ENCODE measurements at places on chromosomes 5 and 9. TPM values are rescaled to one million over a fixed set of nuclear protein-coding genes. Genes with fewer than 3 reads are reported as not detected.
A peak's percentile ranks its signal among the peaks of the same experiment; 100 is the strongest.

- peak; percentile 80 for DNase-seq
Observed at GRCh38 chr5:176536132-176536901, 885 bp downstream of the RNF44 start.

DBH gene
- 0.08 TPM for total RNA-seq

DNA sequence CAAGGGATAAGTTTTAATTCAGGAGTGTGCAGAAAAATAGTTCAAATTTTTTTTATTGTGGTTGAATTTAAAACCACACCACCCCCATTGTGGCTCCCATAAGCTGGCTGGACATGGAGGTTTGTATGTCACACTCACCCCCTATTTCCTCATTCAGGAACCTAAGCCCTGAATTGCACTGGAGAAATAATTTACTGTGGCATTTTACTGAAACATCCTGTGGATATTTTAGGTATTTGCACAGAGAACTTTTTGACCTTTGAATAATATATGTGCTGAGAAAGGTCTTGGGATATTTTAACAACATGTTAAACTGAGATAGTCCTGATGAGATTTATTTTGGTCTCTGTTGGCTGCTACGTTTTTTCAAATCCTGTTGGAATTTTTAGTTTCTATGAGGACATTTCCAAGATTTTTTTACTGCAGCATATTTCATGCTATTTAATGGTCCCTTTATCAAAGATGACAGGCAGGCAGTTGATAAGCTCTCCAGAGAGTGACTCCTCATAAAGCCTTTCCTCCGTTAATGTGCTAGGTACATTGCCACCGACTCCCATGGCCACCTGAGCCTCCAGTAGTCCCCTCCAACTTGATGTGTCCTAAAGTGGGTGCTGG is 51.2 kb upstream of the PALM2AKAP2 start:
- DNase-seq, result no peak

DNA sequence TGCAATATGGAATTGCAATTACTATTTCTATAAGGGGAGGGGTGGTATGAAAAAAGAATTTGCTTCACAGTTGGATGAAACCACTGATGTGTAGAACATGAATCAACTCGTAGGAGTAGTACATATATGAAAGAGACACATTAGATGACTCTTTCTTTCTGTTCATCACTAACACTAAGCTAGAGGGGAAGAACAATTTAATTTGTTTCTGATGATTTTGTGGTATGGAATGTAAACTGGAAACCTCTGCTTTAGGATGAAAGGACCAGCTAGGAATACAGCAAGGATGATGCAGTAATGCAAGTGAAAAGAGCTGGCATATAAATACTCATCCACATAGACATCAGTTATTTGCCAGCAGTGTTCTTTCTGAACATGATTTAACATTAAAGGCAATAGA is 113.4 kb downstream of the PAPPA start:
- DNase-seq, result no peak

GRCh38 chr5:93622240-93622885 is 39.3 kb downstream of the NR2F1 start:
- peak; percentile 72 for DNase-seq

GRCh38 chr9:98665501-98665900 is 43.2 kb downstream of the GABBR2 start:
- DNase-seq, result no peak

- no peak for DNase-seq
Observed at GRCh38 chr9:130106860-130107233, 53.1 kb downstream of the GPR107 start.

- peak; percentile 79 for DNase-seq
Observed at GRCh38 chr5:56816546-56817081, 1.3 kb downstream of the MAP3K1 start.

Data from CD4-positive, alpha-beta memory T cell (primary cell).